ENCODE measurements at places on chromosomes 6 and 20.

GRCh38 chr6:7691021-7691420 lies 34.9 kb upstream of the BMP6 start:
- no peak for DNase-seq

DNA sequence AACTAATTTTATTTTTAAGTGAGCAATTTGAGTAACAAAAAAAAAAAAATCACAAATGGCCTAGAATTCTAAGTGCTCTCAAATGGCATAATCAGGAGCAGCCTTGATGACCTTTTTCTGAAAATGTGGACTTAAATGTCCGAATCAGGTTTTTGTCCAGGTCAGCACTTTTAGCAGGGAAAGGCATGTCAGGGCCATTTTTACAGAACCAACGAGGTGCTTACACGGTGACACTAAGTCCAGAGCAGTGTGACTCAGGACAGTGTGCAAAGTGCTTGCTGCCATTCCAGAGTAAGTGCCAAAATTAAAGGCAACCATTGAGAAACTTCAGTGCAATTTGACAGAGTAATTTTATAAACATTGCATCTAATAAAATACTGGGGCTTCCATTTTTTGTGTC lies 127.8 kb downstream of the KIF16B start:
- DNase-seq = no peak

DNA sequence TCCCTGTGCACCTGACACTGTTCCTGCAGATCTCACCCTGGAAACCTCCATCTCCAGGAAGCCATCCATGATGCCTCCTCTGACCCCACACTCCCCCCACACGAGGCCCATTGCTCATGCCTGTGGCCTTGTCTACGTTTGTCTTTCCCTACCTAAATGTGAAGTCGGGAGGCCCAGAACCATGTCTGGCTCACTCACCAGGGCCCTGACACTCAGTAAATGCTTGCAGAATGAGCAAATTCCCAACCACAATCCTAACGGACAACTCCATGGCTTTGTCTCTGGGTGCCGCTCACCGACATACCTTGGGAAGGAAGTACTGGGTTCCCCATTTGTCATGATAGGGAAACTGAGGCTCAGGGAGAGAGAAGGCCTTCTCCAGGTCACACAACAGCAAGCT lies 7.3 kb downstream of the PEDS1 start:
- no peak for DNase-seq

- DNase-seq = peak; percentile 57
Measured at GRCh38 chr20:41408986-41409385, 42.4 kb upstream of the EMILIN3 start.

GRCh38 chr20:58215116-58215515 lies 13.3 kb downstream of the ANKRD60 start:
- DNase-seq = no peak

- no peak for DNase-seq
Measured at GRCh38 chr6:33622456-33623431, 1.6 kb downstream of the ITPR3 start.

DNA sequence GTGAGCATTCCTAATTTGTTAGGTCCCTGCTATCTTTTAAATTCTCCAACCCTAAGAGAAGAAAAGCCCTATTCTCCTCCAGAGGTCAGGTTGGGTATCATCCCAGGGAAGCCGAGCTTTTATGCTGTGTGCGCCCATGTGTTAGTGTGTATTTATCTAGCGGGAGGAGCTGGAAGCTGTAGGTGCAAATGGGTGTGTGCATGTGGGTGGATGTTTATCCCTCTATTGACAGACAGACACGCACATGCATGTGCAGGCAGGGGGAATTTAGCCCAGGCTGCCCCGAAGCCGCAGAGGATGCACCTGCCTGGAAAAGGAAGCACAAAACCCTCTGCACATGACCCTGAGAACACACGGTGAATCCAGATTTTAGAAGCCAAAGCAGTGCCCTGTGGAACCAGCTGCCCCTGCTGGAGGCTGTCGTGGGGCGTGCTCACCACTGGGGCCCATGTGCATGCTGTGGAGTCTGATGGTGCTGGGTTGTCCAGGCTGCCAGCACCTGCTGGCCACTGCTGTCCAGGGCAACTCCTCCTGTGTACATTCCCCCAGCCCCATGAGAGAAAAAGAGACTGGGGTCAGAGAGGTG lies 397.5 kb downstream of the TAF4 start:
- DNase-seq = no peak

- DNase-seq = no peak
Measured at GRCh38 chr6:52495922-52496321, 75.8 kb downstream of the EFHC1 start.

GRCh38 chr6:164410017-164410416 lies 899.4 kb downstream of the C6orf118 start:
- DNase-seq = no peak

- DNase-seq = no peak
Measured at GRCh38 chr20:25539742-25540672, 45.3 kb downstream of the NINL start.

DNA sequence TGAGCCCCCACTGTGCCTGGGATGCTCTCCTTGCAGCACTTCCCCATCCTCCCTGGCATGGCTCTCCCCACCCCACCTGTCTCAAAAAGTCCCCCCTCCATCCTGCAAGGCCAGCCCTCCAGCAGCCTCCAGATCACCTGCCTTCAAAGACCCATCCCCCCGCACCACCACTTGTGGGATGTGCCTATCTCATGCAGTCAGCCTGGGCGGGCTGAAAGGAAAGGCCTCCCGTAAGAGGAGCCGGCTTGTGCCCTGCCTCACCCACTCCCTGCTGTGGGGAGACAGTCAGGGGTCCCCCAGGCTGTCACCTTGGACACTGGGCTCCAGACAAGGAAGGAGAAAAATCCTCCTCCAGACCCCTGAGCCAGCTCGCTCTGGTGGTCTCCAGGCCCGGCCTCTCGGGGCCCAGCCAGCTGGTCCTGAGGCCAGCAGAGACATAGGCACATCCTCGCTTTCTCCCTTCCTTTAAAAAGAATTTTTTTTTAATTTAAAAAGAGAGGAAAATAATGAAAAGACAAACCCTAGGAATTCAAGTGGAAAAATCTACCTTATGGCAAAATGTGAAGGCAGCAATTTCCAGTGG lies 77.3 kb downstream of the GRM4 start:
- DNase-seq = no peak

- no peak for DNase-seq
Measured at GRCh38 chr6:90485635-90486277, 101.1 kb downstream of the MAP3K7 start.

- DNase-seq = no peak
Measured at GRCh38 chr20:53503517-53503919, 90.1 kb downstream of the ZNF217 start.

GRCh38 chr6:139757784-139758183 lies 383.3 kb upstream of the CITED2 start:
- no peak for DNase-seq

DNA sequence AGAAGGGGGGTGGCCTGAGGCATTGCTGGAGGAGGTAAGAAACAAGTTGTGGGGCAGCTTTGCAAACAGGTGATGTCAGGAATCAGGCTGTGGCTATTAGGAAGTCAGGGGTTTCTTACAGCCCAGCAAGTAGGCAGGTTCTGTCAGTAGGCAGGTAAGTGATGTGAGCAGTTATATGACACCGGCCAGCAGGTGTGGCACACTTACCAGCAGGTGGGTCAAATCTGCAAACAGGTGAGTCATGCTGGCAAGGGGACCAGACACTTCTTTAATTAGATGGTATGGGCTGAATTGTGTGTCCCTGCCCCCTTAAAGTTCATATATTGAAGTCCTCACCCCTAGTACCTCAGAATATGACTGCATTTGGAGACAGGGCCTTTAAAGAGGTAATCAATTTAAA lies 16.4 kb upstream of the ENPP4 start:
- no peak for DNase-seq

DNA sequence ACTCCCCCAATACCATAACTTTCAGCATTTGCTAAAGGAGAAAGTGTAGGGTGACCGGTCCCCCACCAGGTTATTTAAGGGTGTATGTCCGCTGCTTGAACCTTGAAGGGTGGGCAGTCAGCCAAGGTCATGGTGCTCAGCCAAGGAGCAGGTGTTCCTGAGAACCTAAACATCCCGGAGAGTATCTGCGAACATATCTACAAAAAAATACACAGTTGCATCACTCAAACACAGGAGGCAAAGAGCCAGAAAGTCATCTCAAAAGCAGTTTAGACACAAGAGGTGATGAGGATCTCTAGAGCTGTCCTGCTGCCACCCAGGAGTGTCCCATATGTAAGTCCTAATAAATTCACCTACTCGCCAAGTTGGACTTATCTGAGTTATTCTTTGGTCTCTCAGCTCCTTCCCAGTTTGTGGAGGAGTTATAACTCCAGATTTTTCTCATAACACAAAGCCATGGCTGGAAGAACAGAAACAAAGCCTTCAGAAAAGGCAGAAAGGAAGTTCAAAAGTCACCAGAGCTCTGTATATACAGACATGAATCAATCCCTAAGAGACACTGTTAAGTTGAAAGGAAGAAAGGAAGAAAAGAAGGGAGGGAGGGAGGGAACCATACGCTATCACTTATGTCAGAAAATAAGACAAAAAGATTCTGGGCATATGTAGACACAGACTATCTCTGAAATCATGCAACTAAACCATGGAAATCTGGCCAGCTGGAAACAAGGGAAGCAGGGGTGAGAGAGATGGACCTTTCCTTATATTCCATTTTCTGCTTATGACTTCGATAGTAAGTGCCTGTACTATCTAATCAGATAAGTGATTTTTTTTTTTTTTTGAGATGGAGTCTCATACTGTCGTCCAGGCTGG lies 11.3 kb downstream of the MBOAT1 start:
- peak; percentile 62 for DNase-seq

Measured in renal pelvis (tissue), 12 donors.